NCI-H526 treated with DMSO at 0.1 percent for 48 hours (cell line): ENCODE measurements at places on chromosomes 5 and 9.

- no peak for DNase-seq
Observed at GRCh38 chr5:78638423-78638822, 10.1 kb downstream of the LHFPL2 start.

DNA sequence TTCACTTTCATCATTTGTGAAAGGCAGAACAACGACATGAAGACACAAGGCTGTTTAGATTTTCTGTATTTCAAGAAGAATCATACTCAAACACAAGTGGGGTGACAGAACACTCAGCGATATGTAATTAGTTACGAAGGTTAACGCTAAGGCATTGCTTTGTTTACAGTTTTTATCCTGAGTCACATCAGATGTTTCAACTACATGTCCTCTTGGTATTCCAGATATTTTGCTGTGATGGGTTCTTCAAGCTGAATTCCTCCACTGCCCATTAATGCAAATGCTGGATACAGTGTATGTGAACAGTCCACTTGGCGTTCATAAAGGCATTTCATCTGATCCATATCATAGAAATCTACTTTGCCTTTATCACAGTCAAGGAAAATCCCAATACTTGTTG, 43.4 kb downstream of the TRIM36 start:
- DNase-seq = no peak

- no peak for DNase-seq
Observed at GRCh38 chr5:143775258-143775657, 36.7 kb upstream of the HMHB1 start.

GRCh38 chr9:87343816-87344430, 153.7 kb upstream of the DAPK1 start:
- DNase-seq = no peak

- no peak for DNase-seq
Observed at GRCh38 chr5:36162810-36163486, 11.0 kb downstream of the SKP2 start.

- DNase-seq = no peak
Observed at GRCh38 chr9:32404856-32405255, 20.4 kb downstream of the ACO1 start.

- no peak for DNase-seq
Observed at GRCh38 chr5:122469384-122469919, 157.4 kb downstream of the SNCAIP start.

- no peak for DNase-seq
Observed at GRCh38 chr9:27176971-27177370, 67.9 kb downstream of the TEK start.

- DNase-seq = no peak
Observed at GRCh38 chr5:43427306-43427705, 15.1 kb upstream of the CCL28 start.

- DNase-seq = no peak
Observed at GRCh38 chr9:135783540-135784245, 81.7 kb downstream of the KCNT1 start.

GRCh38 chr9:83238871-83239640, 176.1 kb upstream of the RASEF start:
- no peak for DNase-seq

DNA sequence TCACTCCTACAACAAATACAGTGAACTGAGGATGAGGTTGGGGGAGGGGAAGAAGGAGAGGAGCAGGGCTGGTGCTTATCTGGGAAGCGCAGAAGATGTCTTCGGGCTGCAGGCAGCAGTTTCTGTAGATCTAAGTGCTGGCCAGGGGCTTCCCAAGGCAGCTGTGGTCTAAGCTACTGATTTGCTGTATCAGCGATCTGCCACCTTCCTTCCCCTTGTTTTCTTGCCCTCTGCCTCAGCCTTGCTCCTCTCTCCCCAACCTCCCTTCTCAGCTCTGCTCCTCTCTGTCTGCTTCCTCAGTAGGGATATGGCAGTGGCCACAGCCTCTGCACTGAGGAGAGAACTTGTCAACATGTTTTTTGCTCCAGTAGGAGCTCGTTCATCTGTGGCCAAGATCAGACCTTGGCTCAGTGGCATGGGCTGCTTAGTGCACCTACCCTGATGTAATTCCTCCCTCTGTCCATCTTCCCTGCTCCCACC, 42.8 kb upstream of the IL6ST start:
- no peak for DNase-seq

DNA sequence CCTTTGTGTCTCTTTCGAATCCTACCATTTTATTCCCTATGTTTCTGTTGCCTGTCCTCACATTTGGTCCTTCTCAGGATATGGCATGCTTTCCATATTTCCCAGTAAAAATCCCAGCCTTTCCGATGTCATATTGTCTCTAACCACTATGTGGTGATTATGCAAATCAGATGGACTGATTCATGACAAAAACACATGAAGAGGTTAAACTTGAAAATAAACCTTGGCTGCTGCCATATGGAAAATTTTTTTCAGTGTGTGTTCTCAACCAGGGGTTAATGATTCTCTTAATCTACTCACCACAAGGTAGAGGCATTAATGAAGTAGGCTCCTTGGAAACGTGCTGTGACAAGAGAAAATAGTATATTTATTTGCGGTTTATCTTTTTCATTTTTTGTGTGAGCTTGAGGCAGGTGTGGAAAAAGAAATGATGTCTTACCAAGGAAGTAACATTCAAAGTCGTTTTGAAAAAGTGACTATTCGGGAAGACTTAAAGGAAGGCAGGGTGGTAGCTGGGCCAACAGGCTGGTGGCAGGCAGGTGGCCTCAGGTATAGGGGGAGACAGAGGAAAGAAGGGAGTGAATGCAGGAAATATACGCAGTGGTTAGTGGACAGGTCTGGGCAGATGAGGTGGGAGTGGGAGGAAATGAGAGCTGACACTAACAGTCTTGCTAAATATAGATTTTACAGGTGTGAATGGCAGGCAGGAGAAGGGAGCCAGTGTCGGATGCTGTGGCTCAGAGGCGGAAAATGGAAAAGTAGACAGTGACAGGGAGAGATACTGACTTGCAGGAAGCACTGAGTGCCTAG, 46.2 kb downstream of the DMRT2 start:
- DNase-seq = no peak

DNA sequence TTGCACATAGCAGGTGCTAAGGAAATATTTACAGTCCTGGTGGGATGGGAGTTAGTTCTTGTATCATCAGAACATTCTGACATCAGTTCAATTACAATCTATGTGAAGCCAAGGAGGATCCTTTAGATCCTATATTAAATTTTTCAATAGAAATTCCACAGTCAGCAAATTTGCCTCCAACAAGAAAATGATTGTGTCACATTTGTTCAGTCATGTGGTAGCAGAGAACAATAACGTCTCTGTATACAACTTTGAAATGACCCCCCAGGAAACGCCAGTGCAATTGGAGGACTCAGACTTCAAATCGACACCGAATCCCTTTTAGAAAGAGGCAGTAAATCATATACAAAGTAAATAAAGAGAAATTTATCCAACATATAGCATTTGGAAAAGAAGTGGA, 392.1 kb downstream of the DTWD2 start:
- DNase-seq = no peak

GRCh38 chr5:103910011-103910410, 347.4 kb upstream of the NUDT12 start:
- DNase-seq = no peak

- DNase-seq = no peak
Observed at GRCh38 chr9:132733260-132733815, 63.1 kb downstream of the GTF3C4 start.

GRCh38 chr9:126397056-126397455, 70.4 kb downstream of the MVB12B start:
- no peak for DNase-seq

DNA sequence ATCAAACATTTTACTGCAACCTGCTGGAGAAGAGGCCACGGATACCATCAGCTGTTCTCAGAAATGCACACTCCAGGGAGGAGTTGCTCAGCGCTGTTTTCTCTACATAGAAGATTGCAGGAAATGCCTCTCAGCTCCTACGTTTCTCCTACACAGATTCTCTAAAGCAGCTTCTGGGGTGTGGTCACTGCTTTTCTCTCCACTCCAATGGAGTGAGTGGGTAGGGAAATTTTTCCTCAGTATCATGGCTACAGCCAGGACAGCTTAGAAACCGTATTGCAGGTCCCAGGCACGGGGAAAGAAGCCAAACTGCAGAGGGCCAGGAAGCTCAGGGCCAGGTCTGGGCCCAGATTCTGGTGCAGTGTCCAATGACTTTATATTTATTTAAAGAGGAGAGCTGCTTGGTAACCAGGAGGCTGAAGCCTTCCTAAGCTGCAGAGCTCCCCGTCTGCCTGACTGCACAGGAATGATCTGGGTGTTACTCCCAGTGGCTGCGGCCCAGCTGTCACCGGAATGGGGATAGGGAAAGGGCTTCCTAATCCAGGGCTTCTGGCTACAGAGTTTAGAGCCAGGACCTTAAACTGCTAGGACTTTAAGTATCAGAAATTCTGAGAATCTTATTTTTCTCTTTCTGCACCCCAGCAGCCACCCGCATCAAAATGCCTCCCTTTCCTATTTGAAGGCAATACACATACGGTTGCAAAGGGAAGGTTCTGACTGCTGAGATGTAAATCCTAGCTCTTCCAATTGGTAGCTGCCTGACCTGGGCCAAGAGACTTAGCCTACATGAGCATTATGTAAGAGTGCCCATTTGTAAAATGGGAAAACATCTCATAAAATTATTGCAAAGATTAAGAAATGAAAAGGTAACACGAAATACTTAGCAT, 1.4 kb upstream of the SPTAN1 start:
- DNase-seq = no peak

- DNase-seq = no peak
Observed at GRCh38 chr9:131697908-131698617, 41.8 kb downstream of the RAPGEF1 start.

- DNase-seq = no peak
Observed at GRCh38 chr9:80231318-80232236, 659.8 kb downstream of the TLE4 start.

GRCh38 chr5:142364251-142365145, 39.7 kb upstream of the SPRY4 start:
- no peak for DNase-seq

GRCh38 chr9:75636427-75637045, 253.9 kb upstream of the PCSK5 start:
- no peak for DNase-seq

- DNase-seq = no peak
Observed at GRCh38 chr5:56848206-56848605, 32.9 kb downstream of the MAP3K1 start.

- no peak for DNase-seq
Observed at GRCh38 chr5:150303070-150303615, 438 bp upstream of the ARSI start.

GRCh38 chr5:177317959-177318377, 6.3 kb upstream of the MXD3 start:
- peak; percentile 60 for DNase-seq
